Caki2 (cell line): ENCODE measurements at places on chromosomes 13 and 19. TPM values are rescaled to one million over a fixed set of nuclear protein-coding genes. Genes with fewer than 3 reads are reported as not detected.
A peak's percentile ranks its signal among the peaks of the same experiment; 100 is the strongest.

The MZF1 gene
- 2.7 and 8.6 TPM in 2 replicates for total RNA-seq

The ZSCAN1 gene
- total RNA-seq, result 5.0 TPM in 1 of 2 replicates, not detected in the other

The TMEM255B gene
- 0.09 TPM in 1 of 2 replicates, not detected in the other for total RNA-seq

The FLT3 gene
- 0.06 and 0.07 TPM in 2 replicates for total RNA-seq

The SEMA6B gene
- 27.5 and 35.7 TPM in 2 replicates for total RNA-seq

The LHFPL6 gene
- 1.7 and 3.1 TPM in 2 replicates for total RNA-seq

The C19orf81 gene
- total RNA-seq, result 13.5 and 20.4 TPM in 2 replicates

The ZNF584 gene
- 15.2 and 24.6 TPM in 2 replicates for total RNA-seq

The AP2S1 gene
- 291 and 329 TPM in 2 replicates for total RNA-seq

- peak; percentile 93 for DNase-seq
Measured at GRCh38 chr19:48325265-48325910, at the start of gene EMP3. Gene EMP3 (plus strand): TSS chr19:48325552. CDS start chr19:48326845, 1,293 bp downstream.

DNA sequence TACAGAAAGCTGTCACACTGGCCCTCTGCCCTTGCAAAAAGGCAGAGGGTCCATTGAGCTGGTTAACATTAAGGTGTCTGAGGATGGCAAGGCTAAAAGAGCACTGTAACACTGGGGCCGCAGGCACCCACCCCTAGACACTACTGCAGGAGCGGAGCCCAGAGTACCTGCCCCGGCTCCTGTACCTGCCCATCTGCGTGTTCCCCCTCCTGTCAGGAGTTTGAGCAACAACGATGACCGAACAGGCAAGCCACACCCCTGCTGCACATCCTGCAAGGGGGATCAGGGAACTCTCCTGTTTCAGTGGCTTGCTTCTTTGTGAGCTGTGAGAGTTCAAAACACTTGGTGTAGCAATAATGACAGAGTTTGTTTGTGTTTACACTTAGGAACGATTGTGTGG, 117.4 kb upstream of the STARD13 start:
- DNase-seq, result no peak

DNA sequence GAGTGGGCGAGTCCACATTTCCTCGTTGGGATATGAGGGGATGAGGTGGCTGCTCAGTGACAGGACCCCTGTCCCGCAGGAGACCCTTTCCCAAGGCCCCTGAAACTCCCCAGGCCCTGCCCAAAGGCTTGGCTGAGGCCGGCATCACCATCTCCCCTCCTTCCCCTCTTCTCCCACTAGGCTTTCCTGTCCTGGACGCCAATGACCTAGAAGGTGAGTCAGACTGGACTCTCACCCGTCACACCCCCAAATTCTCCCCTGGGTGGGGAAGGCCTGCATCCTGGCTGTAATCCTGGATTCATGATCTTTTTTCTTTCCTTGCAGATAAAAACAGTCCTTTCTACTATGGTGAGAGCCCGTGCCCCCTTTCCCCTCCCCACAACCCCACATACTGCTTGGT, 5.3 kb downstream of the FXYD3 start:
- DNase-seq, result no peak

DNA sequence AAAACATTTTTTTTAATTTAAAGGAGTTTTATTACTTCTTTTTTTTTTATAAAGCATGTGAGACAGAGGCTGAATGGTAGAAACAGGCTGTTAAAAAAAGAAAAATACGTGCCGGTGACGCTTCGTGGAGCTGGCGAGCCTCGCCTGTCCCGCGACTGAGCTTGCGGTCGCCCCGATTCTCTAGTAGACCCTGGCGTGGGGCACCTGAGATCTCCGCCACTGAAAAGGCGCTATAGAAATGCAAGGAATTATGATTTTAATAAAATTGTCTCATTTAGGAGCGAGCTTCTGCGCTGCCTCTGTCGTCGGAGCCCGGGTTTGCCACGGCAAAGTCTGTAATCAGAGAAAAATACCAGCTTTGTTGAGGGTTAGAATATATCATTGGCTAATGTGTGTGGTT, 18.4 kb downstream of the NFIX start:
- no peak for DNase-seq

DNA sequence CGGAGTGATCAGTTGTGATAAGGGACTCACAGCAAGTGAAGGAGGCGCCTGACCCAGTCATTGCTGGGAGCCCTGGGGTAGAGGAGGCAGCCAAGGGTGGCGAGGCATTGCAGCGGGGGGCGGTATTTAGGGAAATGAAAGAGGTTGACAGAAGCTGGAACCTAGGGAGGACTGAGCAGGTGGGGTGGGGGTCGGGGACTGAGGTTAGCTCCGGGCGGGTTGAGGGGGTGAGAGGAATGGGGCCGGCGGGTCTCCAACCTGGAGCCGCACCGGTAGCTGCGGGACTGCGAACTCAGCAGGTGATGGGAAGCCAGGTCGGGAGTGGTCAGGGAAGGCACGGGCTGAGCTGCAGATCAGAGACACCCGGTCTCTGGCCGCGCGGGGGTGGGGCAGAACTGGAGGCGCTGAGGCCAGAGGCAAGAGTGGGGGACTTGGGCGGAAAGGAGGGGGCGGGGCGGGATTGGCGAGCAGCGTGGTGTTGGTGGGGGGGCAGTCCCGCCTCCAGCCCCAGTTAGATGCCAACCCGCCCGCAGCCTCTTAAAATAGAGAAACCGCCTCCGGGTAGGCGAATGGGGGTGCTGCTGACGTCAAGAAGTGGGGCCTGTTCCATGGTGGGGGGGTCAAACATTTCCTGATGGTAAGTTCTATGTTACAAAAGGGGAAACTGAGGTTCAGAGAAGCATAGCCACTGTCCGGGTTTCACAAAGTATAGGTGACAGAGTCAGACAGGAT, 1.5 kb downstream of the MAST3 start:
- no peak for DNase-seq

GRCh38 chr13:45776748-45777147, 74.6 kb downstream of the CBY2 start:
- no peak for DNase-seq

- DNase-seq, result no peak
Measured at GRCh38 chr13:77114271-77114670, 87.3 kb upstream of the FBXL3 start.

DNA sequence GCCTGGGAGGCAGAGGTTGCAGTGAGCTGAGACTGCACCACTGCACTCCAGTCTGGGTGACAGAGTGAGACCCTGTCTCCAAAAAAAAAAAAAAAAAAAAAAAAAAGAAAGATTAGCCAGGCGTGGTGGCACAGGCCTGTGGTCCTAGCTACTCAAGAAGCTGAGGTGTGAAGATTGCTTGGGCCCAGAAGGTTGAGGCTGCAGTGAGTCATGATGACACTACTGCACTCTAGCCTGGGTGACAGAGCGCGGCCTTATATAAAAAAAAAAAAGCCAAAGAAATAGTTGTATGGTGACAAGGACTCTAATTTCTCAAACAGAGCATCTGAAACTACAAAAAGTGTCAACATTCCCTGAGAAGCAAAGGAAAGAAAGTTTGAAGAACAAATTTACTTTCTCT, 3.4 kb downstream of the PBX4 start:
- peak; percentile 84 for DNase-seq

DNA sequence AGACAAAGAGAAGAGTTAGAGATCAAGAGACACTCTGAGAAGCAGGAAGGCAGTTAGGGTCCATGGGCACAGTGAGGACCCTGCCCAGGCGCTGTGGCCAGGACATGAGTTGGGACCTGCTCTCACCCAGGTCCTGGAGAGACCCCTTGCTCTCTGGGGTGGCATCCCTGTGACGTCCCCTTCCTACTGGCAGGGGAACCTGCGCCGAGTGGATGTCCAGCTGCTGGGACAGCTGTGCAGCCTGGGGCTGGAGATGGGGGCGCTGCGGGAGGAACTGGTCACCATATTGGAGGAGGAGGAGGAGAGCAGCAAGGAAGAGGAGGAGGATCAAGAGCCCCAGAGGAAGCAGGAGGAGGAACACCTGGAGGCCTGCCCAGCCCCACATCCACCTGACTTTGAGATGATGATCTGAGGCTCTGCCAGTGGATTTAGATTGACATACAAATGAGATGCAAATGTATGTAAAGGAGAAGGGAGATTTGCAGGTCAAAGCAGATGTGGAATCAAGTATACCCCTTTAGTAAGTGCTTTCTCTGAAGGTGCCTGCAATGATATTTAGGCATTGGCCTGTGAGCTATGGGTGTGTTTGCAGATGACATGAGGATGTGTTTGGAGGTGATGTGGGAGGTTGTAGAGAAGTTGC, 978 bp downstream of the ERICH4 start:
- DNase-seq, result no peak

- peak; percentile 87 for DNase-seq
Measured at GRCh38 chr19:41993612-41994483, at the start of gene ATP1A3. Gene ATP1A3 (minus strand): TSS chr19:41994230. CDS start chr19:41994076, 154 bp downstream.

GRCh38 chr13:60265566-60265965, 101.8 kb upstream of the DIAPH3 start:
- no peak for DNase-seq

DNA sequence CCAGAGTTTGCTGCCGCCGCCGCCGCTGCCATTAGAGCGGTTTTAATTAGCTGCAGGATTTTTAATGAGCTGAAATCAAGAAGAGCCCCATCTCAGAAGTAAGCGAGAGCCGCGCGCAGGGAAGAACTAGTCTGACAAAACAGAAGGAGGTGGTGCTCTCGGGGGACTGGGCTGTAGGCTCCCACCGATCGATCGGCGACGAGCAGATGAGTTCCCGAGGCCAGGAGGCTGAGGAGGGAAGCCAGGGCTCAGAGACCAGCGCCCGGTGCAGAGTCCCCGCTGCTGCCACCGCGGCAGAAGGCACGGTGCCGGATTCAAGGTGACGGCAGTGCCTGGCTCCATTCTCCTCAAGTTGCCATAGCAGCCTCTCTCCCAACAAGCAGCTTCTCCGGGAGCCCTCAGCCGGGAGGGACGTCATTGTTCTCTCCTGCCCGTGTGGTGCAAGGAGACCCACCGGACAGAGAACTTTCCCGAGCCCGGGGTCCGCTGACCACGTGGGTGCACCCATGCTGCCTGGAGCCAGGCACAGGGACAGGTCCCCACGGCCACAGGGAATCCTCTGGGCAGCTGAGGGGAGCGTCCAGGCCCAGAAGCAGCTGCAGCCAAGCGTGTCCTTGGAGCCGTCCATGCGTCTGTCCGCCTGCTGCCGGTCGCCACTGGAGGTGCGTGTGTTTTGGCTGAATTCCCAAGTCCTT, 62.9 kb downstream of the CHST8 start:
- DNase-seq, result no peak

- DNase-seq, result no peak
Measured at GRCh38 chr13:113669755-113670341, 2.8 kb downstream of the GRK1 start.

DNA sequence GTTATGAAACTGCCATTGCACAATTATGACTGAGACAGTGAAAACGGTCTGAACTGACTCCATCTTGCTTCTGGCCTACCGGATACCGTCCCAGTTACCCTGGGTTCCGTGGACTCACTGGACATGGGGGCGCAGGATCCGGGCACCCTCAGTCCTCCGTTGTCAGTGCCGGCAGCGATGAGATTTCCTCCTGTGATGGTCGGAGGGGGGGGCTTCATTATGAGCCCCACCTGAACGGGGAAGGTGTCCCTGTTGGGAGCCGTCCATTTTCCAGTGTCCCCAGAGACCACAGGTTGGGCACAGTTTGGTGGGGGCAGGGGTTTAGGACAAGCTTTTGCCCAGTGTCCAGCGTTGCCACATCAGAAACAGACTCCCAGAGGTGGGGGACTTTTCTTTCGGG, 23.4 kb downstream of the TMEM255B start:
- no peak for DNase-seq

DNA sequence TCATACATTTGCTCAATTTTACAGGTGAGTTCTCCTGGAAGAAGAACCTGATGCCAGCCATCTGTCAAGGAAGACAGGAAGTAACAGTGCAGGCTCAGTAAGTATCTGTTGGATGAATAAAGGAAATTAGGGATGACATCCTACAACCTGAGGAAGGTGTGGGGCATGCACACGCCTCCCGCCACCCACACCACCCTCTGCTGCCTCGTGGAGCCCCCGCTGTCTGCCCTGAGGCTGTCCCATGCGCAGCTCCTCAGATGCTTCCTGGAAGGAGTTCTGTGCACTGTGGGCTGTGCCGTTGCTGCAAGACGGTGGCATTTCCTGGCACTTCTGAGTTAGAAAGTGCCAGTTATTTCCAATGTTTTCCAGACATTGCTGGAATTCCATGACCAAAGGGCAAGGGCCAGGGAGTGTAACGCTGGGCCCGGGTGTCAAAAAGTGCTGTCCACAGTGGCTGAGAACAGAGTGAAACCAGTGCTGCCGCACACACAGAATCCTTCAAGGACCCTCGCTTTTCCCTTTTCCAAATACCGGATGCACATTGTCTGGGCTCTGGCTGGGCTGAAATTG, 4.2 kb upstream of the TEX29 start:
- DNase-seq, result no peak

DNA sequence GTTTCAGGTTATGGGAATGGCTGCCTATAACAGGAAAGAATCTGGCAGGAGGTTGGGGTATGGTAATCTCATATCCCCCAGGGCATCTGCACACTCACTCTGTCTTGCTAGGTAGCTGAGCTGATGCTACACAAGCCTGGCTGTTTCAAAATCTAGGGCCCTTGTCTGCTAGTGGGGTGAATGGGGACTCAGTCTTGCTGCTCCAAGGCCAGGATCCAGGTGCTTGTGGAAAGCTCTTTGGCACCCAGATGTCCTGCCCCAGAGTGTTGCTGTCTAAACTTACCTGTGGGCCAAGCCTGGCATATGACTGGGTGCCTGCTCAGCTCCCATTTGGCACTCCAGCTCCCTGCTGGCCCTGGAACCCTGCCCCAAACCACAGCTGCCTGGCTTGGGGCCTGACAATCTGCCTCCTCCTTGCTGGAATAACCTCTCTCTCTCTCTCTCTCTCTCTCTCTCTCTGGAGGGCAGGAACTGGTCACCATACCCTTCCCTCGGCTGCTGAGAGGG, 158.1 kb upstream of the TSC22D1 start:
- no peak for DNase-seq
